ENCODE measurements at places on chromosomes 16 and 17.

GRCh38 chr16:20744922-20745440 lies 3.4 kb upstream of the THUMPD1 start:
- DNase-seq: no peak

GRCh38 chr16:67560827-67561342 lies 1.4 kb upstream of the CTCF start:
- DNase-seq: no peak

DNA sequence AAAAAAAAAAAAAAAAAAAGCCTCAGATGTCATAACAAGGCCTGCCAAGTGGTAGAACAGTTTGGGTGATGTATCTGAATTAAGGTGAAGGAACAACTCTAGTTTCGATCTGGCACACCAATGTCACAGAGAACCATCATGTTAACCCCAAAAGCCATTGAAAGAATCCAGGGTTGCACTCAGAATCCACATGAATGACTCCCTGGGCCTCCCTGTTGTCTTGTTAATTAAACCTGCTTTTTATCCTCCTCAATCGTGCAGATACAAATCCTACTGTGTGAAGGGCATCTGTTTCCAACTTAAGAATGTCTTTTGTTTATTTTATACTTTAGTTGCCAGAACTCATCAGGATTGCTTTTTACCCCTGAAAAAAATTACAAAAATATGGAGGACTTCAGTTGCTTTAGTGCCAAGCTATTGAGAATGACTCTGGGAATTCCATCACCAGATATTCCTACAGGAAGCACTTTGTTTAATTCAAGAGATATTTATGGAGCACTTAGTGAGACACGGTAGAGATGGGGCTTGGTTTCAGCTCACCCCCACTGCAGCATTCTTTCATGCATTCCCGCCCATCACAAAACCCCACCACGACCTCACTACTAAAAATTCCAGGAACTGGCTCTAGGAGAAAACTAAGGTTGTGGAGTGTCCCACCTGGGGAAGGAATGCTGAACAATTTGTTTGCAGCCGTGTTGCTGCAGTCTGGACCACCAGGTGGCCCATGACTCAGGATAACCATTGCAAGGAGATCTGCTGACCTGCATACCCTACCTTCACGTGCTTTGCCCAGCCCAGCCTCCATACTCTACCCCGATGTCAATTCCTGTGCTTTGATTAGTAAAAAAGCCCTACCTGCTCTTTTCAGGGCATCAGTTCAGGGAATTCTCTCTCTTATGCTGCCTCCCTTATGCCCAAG lies 63.8 kb upstream of the GPRC5B start:
- no peak for DNase-seq

DNA sequence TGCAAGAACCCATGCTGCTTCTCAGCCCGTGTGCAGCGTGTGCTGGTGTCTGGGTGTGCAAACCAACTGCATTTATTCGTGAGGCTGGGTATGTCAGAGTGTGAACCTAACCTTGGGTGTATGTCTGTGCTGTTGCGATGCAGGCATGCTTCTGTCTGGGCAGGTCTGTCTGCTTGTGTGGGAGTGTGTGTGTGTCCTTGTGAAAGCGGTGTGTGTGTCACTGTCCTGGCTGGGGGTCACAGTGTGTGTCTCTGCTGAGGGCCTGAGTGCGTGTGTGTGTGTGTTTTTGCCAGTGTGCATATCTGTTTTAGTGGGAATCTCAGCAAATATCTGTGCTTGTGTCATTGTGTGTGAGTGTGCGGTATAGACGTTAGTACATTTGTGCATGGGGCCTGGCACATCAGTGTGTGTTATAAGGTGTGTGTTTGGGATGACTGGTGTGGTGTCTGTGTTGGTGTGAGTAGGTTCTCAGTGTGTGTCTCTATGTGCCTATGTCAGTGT lies 121.8 kb downstream of the CYLD start:
- no peak for DNase-seq
